ENCODE measurements at places on chromosomes 5 and 9. TPM values are rescaled to one million over a fixed set of nuclear protein-coding genes. Genes with fewer than 3 reads are reported as not detected.

DNA sequence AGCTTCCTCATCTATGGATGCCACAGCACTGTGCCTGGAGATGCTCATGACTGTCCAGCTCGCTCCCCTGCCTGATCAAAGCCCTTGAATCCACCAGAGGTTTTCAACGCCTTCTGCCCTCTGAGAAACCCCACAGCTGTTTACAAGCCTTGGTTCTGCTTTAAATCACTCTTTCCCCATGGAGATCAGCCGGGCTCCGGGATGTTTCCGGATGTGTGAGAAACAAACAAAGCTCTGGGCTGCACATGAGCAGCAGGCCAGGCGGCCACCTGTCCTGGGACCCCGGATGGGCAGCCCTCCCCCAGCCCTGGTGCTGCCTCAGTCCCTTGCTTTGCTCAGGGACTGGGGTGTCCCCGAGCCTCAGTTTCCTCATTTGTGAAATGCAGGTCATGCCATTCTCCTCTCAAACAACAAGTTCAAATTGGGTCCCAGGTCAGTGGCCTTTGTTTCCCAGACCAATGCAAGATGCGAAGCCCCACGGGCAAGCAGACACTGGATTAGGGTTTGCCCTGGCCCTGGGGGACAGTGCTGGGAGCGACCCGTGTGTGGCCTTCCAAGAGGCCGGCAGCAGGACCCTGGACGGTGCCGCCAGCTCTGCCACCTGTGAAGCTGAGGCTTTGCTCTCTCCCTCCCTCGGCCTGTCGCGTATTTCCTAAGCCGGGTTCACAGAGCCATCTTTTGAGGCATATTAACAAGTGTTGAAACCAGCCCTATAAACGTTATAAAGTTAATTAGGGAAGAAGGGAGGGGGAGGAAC lies 42.4 kb upstream of the PHYKPL start:
- peak; percentile 74 for DNase-seq

DNA sequence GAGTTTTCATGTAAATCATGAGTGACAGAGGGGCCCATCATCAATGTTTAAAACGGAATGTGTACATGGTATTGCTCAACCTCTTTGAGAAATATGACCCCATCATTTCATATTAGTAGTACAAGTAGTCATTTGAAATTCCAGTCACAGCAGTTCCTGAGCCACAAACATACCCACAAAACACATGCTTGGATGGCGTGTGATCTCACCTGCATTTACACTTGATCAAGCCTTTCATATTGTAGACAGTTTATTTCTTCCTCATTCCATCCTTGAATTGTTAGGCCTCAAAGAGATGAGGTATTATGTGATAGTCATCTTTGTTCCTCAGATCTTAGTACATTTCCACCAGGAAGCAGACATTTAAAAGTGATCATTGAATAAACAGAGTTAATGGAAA lies 96.8 kb upstream of the TAS2R1 start:
- DNase-seq: no peak

The FAT2 gene
- total RNA-seq: 25.0 TPM

- DNase-seq: no peak
Observed at GRCh38 chr5:138346889-138347288, 5.6 kb upstream of the KDM3B start.

DNA sequence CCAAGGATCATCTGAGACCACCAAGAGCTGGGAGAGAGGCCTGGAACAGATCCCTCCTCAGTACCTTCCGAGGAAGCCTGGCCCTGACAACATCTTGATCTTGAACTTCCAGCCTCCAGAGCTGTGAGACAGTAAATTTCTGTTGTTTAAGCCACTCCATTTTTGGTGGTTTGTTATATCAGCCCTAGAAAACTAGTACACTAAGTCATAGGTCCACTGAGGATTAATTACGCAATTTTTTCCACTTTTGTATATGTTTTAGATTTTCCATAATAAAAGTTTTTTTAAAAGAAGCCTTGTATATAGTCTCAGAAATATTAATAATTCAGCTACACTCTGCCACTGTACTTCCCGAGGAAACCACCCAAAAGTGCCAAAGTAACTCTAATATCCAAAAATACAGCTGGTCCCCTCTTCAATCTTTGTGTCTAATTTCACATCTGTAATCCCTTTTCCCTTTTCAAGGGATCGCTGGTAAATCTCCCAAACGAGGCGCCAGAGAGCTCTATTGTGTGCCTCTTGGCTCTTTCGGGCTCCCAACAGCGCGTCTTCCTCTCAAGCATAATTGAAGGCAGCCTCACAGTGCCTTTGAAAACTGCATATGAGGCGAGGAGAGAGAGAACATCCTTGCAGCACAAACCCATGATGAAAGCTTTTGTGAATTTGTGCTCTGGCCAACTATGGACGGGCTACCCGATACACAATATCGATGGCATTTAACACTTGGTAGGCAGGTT lies 32.7 kb downstream of the PRUNE2 start:
- peak; percentile 60 for DNase-seq

DNA sequence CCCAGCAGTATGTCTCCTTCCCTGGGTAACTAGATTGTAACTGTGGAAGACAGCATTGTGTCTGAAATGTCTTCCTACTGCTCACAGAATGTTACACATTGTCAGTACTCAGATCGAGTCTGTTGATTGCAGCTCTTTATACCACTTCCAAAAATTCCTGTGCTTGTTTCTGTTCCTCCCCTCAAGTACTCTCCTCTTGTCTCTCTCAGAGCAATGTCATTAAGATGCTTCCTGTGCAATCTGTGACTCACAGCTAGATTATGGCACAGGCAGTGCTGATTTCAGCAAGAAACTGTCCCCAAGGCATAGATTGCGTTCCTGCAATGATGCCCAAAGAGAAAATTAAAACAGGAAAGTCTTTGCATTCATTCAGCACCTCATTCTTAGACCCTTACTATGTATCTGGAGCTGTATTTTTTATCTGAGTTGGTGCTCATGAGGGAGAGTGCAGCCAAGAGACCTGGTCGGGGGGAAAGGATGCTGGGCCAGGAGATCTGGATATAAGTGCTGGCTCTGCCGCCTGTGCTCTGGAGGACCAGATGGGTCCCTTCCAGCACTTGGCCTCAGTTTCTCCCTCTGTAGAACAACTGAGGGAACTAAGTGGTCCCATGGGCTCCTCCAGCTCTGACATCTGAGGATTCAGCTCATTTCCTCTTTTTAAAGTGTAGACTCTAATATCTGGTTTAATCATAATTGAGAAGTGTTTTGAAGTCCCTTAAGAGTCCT lies 40.8 kb upstream of the GNPDA1 start:
- DNase-seq: no peak

The BTNL9 gene
- total RNA-seq: 5.8 TPM

DNA sequence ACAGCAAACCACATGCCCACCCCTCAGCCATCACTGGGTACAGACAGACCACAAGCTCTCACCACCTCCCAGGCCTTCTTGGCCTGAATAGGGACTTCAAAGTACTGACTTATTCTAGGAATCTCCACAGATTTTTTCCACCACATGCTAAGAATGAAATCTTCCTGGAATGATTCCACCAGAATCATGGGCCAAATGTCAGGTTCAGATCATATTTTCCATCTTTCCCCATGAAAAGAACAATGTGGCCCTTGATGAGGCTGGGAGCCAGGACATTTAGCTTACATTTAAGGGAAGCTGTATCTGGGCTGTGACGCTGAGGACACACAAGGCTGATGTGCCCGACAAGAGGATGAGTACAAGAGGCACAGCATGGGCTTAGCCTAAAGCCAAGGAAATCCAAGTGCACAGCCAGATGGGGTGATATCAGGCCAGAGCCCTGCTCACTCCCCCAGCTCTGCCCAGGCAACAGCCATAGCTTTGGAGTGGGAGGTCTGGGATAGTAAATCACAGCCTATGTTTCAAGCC lies 28.1 kb downstream of the ACSL6 start:
- DNase-seq: peak; percentile 13

- DNase-seq: no peak
Observed at GRCh38 chr5:142849466-142849865, 79.3 kb downstream of the ARHGAP26 start.

The MLANA gene
- total RNA-seq: not detected

DNA sequence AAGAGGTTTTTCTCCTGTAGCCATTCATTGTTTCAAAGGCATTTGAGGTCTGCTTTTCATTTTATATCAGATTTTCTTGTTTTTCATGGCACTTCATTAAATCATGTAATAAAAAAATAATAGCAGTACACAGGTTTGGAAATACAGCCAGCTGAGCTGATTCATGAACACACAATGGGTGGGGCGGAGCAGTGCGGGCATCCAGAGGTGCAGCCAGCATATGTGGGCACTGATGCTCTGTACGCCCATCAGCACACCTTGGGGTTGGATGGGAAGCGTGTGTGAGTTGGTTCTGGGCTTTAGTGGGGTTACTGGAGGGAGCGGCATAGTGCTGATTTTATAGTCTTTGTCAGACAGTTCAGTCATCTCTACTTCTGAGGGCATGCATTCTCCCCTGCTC lies 54.2 kb upstream of the IRX4 start:
- no peak for DNase-seq

DNA sequence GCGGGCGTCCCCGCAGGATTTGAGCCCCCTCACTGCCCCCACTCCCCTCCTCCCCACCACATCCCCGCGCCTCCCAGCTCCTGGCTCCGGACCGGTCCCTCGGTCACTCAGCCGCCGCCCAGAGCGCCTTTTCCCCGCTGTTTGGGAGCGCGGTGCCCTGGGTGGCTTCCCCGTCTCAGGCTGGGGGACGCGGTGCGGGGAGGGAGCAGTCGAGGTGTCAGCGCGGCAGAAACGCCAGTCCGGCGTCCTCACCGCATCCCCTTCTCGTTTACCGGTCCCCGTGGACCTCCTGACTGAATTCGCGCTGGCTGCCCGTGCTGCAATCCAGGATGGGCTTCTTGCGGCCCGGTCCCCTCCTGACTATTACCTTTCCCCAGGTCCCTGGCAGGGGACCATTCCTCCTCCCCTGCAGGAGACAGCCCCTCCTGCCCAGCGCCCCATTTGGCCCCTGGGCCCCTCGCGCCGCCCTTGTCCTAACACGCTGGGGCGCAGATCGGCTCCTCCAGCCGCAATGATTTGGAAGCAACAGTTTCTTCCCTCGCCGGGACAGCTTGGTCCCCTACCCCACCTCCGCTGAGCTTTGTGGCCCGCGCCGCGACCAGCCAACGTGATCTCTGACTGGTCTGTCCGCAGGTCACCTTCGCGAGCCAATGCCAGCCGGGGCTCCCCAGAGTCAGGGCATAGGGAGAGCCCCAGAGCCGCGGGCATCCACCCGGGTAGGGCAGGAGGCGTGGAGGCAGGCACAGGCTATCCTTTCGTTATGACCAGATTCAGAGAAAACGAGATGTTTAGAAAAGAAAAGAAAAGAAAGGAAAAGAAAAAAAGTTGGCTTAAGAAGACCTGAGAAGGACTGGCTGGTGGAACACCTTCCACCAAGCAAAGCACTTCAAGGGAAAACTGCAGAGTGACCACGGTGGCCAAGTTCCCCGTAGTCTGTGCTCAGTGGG lies 1.2 kb downstream of the ANKRD33B start:
- no peak for DNase-seq

GRCh38 chr9:121640076-121640475 lies 11.4 kb upstream of the DAB2IP start:
- DNase-seq: peak; percentile 62

- DNase-seq: no peak
Observed at GRCh38 chr5:176776141-176776865, 34.1 kb upstream of the UNC5A start.

DNA sequence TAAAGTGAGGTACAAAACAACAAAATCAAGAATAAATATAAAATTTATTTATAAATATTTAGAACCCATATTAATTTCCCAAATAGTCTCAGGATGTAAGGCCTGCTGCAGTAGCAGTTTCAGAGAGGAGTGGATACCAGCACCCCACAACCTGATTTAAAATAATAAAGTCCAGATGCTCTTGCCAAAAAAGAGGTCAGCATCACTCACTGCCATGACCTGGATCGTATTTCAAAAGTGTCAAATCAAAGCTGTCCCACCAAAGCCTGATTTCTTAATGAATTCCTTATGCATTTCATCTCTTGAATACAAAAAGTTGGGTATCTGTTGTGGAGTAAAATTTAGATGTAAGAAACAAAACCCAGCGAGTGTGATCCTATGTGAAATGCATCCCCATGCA lies 58.0 kb upstream of the ROR2 start:
- DNase-seq: peak; percentile 7

DNA sequence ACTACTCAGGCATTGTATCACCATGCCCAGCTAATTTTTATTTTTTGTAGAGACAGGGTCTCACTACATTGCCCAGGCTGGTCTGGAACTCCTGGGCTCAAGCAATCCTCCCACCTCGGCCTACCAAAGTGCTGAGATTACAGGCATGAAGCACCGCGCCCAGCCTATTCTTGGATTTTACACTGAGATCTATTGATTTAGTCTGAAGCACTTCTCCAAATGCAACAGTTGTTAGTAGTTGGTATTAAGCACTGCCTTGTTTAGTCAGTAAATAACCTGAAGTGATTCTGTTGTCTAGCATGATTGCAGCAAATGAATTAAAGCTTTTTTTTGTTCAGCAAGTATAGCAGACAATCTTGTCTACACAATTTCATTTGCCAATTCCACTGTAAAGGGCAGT lies 8.9 kb upstream of the CCNB1 start:
- no peak for DNase-seq

DNA sequence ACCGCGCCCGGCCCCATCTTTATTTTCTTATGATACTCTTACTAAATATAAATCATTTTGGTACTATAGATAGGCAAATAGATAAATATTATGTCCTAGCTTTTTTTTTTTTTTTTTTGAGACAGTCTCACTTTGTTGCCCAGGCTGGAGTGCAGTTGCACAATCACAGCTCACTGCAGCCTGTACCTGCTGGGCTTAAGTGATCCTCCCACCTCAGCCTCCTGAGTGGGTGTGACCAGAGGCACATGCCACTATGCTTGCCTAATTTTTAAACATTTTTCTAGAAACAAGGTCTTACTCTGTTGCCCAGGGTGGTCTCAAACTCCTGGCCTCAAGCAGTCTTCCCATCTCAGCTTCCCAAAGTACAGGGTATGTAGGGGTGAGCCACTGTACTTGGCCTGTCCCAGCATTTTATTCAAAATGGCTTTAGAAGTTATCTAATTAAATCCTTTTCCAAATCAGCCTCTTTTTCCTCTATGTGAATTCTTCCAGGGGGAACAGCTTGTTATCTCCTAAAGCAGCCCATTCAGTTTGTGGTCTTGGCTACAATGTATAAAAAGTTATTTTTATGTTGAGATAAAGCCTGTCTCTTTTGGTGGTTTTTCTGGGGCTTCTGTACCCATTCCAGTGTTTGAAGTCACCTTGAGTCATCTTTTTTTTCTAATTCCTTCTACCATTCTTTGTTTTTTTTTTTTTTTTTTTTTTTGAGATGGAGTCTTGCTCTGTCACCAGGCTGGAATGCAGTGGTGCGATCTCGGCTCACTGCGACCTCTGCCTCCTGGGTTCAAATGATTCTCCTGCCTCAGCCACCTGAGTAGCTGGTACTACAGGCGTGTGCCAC lies 12.1 kb downstream of the MELK start:
- no peak for DNase-seq

DNA sequence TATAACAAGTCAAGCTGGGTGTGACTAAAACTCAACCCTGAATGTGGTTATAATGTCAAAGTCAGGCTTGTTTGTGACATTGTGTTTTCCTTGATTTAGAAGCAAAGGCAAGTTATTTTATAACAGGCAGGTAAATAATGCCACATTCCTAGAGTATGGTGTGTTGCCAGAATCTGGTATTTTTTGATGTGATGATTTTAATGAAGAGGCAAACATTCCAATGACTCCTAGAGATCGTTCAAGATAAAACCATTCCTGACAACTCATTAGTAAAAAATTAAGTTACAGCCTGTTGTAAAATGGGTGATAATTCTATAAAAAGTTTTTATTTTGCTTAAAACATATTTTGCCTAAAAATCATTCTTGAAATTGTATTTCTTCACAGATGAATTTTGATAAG lies 60.0 kb downstream of the RAB14 start:
- no peak for DNase-seq

- DNase-seq: peak; percentile 35
Observed at GRCh38 chr9:88947581-88948573, 43.4 kb upstream of the S1PR3 start.

GRCh38 chr9:105757496-105758251 lies 63.3 kb downstream of the TMEM38B start:
- no peak for DNase-seq
